Hindlimb muscle (tissue), 1 donor: ENCODE measurements at places on chromosomes 5 and 9. TPM values are rescaled to one million over a fixed set of nuclear protein-coding genes. Genes with fewer than 3 reads are reported as not detected.

KIF24 gene
- 17.2 TPM for polyA plus RNA-seq

C9orf40 gene
- polyA plus RNA-seq = 6.7 TPM

DNA sequence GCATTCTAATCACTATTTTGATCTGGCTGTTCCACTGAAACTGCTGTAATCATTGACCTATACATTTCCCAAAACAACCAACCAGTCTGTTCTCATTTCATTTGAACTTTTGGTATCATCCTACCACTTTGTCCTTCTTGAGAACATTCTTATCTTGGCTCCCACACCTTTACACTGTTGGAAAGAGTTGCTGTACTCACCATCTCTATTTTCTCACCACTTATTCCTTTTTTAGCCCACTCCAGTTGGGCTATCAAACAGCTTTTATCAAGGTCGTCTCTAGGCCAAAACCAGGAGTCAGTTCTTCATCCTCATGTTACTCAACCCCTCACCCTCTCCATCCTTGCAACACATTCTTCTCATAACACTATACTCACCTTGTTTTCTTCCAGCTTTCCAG, 170.1 kb downstream of the KDM4C start:
- no peak for DNase-seq

SERF1A gene
- 5.8 TPM for polyA plus RNA-seq

DNA sequence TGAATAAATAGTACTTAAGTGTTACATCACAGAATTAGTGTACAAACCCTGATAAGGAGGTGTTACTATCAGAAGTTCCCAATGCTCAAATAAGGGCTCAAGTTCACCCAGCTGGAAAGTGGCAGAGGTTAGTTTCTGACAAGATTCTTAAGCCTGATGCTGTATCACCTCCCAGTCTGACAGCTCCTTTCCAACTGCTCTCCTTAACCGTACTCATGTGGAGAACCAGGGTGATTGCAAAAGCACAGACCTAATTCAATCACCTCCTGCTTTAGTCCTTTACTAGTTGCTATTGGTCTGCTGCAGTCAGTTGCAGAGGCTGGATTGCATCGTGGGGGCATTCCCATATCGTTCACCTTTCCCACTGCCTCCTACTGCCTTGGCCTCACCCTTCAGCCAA, 100.4 kb upstream of the ZNF618 start:
- DNase-seq = no peak

PRRC2B gene
- polyA plus RNA-seq = 174 TPM

DNA sequence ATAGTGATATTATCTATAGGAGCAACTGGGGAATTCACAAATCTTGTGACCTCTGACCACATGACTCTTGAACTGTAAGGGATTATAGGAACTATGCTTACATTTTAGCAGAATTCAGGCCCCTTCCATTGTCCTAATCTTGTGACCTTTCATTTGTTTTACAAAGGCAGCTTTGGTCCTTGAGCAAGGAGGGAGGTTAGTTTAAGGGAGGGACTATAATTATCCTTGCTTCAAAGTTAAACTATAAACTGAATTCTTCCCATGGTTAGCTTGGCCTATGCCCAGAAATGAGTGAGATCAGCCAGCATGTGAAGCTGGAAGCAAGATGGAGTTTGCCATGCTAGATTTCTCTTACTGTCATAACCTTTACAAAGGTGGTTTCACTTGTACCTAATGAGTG, 51.2 kb downstream of the TARS1 start:
- DNase-seq = no peak

DNA sequence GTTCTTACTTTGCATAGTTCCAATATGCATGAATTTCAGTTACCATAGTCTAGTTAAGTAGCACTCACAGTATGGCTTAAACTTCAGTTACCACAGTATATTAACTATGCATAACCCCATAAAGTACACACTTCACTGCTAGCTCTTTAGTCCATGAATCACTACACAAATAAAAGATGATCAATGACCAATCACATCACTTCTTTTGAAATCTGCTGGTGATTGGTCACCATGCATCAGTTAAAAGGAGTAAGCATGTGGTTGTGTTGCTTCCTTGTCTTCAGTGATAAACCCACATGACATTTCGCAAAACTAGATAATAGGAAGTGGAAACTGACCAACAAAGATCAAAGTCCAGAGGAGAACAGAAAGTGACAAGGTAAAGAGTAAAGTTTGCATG, 79.0 kb downstream of the TAF11L14 start:
- DNase-seq = no peak

C8G gene
- 0.90 TPM for polyA plus RNA-seq

DNA sequence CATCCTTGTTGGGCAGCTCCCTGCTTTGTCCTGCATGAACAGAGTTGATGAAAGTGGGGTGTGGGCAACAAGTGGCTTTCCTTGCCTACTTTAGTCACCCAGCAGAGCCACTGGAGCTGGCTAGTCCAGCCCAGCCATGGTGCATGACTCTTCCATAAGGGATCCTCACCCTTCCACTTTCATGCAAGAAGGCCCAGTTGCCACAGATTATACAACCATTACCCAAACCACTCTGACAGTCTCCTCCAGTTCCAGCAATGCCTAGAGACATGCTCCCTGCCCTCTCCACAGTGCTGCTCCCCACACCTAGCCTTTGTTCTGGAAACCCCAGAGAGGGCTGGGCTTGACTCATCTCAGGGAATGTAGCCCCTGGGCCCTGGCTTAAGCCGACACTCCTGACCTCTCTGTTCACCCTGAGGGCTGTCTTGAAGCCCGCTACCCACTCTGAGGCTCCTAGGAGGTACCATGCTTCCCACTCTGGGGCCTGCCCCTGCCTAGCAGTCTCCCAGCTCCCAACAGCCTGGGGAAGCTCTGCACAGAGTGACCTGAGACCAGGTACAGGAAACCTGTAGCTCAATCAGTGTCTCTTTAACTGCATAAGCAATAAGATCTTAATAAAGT, 3.9 kb downstream of the SLC35A4 start:
- DNase-seq = no peak

DNA sequence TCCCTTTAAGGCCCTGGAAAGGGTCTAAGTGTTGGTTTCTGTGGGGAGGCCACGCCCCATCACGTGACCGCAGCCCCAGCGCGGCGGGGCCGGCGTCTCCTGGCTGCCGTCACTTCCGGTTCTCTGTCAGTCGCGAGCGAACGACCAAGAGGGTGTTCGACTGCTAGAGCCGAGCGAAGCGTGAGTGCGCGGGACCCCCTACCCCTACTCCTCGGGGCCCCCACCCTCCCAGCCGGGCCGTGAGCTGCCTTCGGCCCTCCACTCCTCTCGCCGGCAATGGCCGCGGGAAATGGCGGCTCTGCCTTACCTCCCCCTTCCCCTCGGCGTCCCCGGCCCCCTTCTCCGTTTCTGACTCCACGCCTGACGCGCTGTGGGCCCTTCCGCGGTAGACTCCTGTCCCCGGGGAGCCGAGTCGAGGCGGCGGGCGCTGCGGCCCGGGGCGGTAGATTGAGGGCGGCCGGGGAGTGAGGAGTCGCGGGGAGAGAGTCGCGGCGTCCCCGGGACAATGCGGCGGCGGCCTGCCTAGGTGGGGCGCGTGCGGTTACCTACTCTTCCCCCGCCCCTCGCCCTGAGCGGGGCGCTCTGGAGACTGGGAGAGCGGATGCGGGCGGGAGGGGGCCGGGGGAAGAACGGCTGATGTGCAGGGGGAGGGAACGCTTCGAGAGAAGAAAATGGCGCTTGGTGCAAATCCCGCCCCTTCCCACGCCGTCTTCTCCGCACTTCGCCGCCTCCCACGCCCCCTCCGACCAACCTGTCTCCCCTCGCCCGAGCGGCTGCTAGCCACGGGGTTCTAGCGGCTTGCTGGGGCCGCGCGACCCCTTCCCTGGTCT, at the start of gene SUB1:
Gene SUB1, plus strand, starts transcription at position 112 of the 830 bp plus-strand sequence. CDS start 2,956 bp downstream, outside the sequence.
- DNase-seq = peak; percentile 94

PCDHB2 gene
- 4.4 TPM for polyA plus RNA-seq
